Stimulated activated CD4-positive, alpha-beta T cell treated with anti-CD3 and anti-CD28 coated beads, TNF-alpha, amount 100 ng/mL, for 24 hours (primary cell): ENCODE measurements at places on chromosomes 6 and 20.

GRCh38 chr20:31691646-31692275, 30.9 kb downstream of the BCL2L1 start:
- no peak for DNase-seq

GRCh38 chr6:56618050-56618449, 24.6 kb downstream of the DST start:
- no peak for DNase-seq

DNA sequence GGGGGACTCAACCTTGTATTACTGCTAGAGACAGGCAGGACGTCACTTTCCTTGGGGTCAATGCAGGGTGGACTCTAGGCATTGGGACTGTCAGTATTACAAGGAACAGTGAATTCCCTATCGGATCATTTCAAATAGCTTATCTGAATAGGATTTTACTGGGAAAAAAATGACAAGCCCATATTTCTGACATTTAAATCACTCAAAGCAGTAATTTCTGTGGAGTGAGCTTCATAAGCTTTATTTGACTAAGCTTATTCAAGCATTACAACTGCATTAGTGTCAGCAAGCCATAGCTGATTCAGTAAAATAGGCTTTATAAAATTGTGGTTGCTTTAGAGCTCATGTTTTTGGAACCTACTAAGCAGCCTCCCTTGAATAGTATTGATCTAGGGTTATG, 44.3 kb downstream of the TRDN start:
- no peak for DNase-seq

- no peak for DNase-seq
Measured at GRCh38 chr20:59518881-59519706, 85.2 kb upstream of the PHACTR3 start.

GRCh38 chr6:2865694-2866151, 24.1 kb upstream of the SERPINB1 start:
- no peak for DNase-seq

GRCh38 chr6:139647841-139648240, 273.4 kb upstream of the CITED2 start:
- DNase-seq, result no peak

GRCh38 chr6:133973109-133973971, 20.3 kb downstream of the TBPL1 start:
- no peak for DNase-seq

DNA sequence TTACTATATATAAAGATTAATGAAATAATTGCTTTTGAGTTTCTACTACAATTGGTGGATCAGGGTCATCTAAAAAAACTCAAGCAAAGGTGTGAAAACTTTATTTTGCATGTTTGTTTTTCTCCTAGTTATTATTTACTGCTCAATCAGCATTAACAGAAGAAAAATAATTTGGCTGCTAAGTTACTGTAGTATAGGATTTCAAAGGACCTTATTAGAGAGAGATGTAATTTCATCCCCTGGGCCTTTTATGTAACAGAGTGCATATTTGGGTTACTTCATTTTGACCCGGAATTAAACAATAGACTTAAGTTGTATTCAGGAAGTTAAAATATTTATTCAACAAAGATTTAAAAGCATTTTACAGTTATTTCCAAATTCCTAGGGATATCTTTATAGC, 49.8 kb downstream of the EYA4 start:
- DNase-seq, result no peak

DNA sequence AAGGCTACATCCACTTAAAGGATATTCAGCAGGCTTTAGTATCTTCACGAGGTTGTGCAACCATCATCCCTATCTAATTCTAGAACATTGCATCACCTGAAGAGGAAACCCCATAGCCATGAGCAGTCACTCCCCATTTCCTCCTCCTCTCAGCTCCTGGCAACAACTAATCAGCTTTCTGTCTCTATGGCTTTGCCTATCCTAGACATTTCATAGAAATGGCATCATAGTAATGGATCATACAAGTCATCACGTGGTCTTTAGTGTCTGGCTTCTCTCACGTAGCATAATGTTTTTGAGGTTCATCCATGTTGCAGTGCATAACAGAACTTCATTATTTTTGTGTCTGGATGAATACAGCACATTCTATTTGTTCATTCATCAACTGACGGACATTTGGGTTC, 20.5 kb downstream of the SNAI1 start:
- DNase-seq, result no peak
